ENCODE measurements at places on chromosomes 11 and 22.

DNA sequence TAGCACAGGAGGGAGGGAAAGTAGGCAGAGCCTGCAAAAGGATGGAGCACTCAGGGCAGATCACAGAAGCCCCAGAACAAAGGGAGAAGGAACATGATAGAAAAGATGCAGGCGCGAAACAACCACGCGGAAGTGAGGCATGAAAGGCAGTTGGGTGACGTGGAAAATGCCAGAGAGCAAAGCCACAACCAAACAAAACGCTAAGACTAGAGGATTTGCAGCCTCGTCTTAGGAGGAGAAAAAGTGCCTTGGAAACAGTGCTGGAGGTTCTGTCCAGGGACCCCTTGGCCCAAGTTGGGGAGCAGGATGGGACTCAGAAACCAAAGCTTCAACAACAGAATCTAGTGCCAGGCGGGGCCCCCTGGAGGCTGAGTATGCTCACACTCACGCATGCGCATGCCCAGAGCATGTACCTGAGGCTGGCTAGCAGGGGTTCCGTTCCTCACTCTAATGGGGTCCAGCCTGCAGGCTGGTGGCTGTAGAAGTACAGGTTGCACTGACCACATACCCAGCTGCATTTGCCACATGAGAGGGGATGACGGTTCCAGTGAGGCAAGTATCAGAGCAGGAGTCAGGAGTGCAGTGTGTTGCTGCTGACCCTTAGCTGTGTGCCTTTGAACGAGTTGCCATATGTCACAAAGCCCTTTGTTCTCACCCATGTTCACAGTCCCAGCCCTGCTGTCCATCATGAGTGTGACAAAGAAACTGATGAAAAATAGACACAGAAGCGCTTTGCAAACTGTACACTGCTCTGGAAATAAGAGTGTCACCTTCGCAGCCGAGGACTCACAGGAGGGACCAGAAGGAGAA is 568.6 kb upstream of the CADM1 start:
- DNase-seq: no peak

DNA sequence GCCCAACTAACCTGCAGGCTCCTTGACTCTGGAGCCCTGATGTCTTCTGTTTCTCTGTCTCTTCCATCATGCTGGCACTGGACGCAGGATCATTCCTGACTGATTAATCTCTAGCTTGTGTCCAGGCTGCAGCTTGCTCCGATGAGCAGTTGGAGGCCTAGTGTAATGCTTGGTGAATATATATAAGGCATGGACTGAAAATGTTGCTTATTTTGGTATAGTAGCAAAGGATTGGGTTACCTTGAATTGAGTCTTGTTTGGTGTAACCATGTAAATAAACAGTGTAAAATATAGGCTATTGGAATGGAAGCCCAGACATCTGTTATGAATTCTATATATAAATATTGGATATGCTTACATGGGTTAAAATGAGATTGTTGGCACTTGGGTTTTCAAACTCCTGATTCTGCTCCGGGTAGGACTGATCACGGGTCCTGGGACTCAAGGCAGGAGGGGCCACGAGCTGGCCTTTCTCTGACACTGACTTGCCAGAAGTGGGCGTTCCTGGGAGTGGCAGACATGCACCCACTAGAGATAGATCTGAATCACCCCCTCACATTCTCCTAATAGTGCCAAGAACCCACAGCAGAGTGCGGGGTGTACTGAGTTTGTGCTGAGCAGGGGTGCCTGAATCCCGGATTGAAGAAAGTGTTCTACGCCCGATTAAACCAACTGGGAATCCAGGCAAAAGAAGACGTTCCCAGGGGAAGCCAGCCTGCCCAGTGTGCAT is 25.8 kb downstream of the LRP5 start:
- DNase-seq: no peak

DNA sequence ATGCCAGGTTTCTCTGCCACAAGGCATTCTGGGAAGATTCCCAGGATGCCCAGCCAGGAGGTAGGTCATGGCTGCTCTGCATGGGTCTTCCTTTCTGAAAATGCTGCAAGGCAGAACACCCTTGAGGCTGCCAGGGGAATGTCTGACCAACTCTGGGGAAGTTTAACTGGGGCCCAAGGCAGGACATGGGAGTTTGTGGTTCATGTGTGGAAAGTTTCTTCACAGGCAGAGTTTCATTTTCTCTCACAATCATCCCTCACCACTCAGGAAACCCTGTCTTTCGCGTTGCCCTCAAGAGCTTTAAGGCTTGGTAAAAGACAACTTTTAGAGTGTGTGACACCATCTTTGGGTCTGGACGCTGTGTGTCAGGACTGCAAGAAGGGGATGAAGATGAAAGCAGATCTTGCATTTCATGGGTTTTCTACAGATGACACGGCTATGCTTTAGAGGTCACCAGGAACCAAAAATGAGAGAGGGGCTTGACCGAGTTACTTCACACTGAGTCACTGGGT is 133.5 kb downstream of the CD44 start:
- peak; percentile 58 for DNase-seq

DNA sequence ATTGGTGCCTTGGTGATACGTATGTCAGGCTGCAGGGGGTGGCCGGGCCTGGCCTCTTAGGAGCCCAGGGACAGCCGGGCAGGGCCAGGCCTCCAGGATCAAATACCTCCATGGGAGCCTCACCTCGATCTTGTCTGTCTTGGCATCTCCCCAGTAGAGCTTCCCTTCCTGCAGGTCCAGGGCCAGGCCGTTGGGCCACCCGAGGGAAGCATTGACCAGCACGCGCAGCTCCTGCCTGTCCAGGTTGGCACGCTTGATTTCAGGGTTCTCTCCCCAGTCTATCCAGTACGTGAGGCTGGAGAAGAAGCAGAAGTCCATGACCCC is 137.7 kb downstream of the CRYBB2 start:
- no peak for DNase-seq

DNA sequence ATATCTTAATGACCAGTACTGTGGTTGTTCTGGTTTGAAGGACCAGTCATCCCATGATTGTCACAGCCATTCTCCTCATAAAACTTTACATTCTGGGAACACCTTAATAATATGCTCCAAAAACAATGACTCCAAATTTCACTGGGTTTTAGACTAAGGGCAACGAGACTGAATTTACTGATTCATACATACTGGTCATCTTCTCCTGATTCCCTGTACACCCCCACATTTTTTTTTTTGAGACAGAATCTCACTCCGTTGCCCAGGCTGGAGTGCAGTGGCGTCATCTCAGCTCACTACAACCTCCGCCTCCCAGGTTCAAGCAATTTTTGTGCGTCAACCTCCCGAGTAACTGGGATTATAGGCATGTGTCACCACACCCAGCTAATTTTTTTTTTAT is 78.9 kb downstream of the GAB2 start:
- DNase-seq: no peak

DNA sequence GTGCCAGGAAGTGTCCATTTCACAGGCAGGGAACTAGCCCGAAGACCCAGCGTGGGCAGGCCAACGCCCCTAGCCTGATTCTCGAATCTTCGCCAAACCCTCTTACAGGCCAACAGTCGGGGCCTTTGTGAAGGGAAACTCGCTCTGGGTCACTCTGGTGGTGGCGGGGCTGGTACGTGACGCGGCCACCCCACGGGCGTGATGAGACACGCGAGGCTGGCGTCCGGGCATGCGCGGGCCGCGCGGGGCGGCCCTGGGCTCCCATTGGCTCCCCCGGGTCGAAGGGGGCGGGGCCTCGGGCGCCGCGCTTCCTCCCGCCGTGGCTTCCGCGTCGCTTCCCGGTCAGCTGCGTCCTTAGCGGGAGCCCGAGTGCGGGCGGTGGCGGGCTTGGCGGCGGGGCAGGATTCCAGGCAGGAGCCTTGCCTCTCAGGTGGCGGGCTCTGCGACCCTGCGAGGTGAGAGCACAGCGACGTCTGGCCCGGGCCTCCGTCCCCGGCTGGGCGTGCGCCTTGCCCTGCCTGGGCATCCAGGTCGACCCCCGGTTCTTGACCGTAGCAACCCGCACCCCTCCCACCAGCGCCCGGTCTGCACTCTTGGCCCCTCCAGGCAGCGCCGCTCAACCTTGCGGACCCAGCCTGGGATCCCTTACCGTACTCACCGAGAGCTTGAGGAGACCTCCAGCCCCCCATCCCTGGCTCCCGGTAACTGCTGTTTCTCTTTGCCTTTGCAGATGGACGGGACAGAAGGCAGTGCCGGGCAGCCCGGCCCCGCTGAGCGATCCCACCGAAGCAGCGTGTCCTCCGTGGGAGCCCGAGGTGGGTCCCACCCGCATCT is at the start of gene FRMD8:
Gene FRMD8, plus strand, starts transcription at position 331 of the 834 bp plus-strand sequence. Its CDS starts 400 bp downstream, at position 731.
- DNase-seq: peak; percentile 87

DNA sequence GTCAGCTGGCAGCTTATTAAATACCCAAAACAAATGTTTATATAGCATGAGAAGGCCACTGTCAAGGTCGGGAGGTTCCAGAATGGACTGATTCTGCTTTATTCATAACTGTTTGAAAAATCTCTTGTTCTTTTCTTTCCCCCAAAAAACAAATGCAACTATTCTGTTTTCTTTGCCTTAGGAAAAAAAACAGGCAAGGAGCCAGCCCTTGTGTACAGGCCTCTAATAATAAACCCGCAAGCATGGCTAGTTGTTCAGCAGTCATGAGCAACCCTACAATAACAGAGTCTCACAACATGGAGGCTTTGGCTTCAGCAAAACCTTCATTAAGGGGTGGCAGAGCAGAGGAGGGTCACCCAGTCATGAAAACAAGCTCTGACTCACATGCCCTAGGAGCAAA is 191.7 kb downstream of the KIRREL3 start:
- no peak for DNase-seq

GRCh38 chr11:32705309-32706033 is 89.0 kb downstream of the CCDC73 start:
- no peak for DNase-seq

- no peak for DNase-seq
Measured at GRCh38 chr11:60504219-60504905, 10.8 kb upstream of the MS4A13 start.

DNA sequence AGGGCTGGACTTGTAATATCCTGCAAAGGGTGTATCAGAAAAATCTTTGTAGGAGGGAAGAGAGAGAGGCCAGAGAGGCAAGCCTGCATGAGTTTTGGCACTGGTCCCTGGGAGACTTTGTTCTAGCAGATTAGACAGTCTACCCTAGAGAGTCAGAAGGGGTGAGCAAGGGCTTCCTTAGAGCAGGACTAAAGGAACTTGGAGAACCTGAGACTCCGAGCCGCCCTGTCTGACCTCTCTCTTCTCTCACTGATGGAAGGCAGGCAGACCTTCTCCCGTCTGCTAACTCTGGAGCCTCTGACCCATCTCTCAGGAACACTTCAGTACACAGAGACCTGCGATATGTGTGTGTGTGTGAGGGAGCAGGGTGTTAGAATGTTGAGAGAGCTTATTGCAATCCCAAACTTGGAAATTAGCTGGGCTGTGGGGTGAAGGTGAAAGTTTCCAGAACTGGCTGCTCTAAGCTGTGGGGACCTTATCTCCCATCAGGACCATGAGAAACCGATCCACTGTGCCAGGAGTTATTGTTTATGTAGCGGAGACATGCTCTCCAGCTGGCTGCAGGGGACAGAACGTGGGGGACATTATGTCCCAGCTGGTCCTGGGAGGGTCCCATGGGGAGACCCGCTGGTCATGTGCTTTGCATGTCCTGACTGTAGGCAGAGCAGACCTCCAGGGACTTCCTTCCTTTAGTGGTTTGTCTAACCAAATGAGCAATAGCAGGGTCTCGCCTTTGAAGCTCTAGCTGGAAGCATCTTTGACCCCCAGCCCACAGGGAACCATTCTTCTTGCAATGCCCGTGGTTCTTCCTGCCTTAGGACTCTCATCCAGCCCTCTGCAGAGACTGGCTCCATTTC is 51.1 kb downstream of the TIMP3 start:
- no peak for DNase-seq

- no peak for DNase-seq
Measured at GRCh38 chr11:71186806-71187205, 65.6 kb downstream of the SHANK2 start.

All from activated CD4-positive, alpha-beta T cell treated with anti-CD3 and anti-CD28 coated beads, Interleukin-2, amount 50 U/mL, for 48 hours (primary cell).